ENCODE measurements at places on chromosomes 12 and 14.

GRCh38 chr14:82403987-82404386 is 870.3 kb upstream of the SEL1L start:
- no peak for DNase-seq

DNA sequence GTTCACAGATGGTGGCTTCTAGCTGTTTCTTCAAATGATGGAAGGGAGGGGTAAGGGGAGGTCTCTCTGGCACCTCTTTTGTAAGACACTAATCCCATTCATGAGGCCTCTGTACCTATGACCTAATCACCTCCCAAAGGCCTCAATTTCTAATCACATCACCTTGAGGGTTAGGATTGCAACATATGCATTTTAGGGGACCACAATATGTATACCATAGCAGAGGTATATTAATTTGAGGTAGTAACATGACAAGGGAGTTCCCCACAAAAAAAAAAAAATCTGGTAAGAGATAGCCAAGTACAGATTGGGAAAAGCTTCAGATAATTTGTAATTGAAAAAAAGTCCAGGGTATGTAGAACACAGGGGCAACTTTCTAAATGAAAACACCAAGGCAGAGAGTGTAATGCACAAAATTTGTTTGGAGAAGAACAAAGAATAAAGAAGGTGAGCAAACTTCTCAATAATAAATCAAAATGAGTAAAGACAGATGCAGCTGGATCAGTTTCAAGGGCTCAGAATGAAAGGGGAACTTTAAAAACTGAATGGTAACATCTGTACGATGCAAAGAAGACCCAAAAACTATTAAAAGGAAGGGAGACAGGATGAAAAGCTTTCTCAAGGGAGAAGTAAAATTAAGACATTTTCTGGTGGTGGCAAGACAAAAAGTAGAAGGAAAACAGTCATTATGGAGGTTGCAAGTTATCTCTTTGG is 125.5 kb upstream of the DCN start:
- DNase-seq: no peak

- no peak for DNase-seq
These were observed 20.2 kb upstream of the PPP1R13B start for GRCh38 chr14:103867523-103867953.

DNA sequence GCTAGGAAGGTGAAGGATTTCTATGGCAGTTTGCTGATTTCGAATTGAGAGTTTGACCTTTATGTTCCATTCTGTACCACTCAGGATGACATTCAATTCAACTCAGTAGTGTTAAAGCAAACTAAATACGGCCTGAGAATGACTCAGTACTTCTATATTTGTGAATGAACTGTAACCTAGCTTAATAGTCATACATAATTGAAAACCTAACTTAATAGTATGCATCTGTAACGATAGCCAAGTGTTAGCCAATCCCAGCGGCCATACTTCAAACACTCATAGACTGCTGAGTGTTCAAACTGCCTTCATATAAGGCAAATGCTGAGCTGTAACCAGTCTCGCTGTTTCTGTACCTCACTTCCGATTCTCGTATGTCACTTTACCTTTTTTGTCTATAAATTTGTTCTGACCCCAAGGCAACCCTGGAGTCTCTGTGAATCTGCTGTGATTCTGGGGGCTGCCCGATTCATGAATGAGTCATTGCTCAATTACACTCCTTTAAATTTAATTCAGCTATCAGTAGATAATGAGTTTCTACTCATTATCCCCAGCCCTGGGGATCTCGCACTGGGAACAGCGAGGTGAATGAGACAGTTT is 98.5 kb upstream of the SLC24A4 start:
- peak; percentile 14 for DNase-seq

GRCh38 chr12:53067993-53068770 is 11.0 kb downstream of the SPRYD3 start:
- no peak for DNase-seq

DNA sequence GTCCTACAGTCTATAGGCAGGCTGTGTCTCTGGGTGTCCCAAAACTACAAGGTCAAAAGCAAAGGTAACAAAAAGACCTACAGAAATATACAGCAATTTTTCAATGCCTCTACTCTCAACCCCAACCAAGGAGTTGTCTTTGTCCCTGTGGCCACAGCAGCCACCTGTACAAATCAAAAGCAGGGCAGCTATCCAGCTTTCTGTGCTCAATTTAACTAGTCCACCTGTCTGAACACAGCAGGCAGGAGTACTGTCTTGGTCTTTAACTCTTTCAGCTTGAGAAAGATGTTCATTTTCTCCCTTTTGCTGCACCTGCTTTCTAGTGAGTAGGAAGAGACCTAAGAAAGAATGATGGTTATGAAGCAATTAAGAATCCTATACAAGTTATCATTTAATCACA is 19.7 kb downstream of the GDF11 start:
- no peak for DNase-seq

DNA sequence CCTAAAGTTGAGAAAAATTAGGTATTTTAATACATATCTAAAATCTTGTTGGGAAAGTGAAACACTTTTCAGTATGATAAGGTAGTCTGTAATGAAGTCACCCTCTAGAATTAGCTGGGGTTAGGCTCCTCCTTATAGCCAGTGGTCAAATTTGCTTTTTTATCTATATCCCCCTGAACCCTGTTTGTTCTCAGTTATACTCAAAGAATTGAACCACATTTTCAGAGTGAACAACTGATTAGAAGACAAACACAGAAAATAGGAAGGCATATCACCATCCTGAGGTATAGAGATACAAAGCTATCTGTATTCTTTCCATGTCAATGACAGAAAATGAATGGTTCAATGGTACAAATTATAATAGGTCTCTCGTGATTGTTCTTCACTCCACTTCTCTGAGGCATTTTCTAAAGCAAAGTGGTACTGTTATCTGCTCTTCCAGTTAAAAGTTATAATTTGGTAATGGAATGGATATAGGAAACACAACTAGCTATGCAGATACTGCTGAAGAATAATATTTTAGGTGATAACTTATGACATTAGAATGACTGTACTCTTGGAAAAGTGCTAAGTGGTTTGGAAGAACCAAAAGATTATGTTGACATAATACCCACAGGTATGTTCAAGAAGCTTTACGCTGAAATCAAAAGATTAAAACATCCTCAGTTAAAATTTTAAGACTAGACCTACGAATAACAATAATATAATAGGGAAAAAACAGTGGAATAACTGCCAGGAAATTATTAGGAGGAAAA is 27.6 kb downstream of the WASHC3 start:
- DNase-seq: peak; percentile 45

DNA sequence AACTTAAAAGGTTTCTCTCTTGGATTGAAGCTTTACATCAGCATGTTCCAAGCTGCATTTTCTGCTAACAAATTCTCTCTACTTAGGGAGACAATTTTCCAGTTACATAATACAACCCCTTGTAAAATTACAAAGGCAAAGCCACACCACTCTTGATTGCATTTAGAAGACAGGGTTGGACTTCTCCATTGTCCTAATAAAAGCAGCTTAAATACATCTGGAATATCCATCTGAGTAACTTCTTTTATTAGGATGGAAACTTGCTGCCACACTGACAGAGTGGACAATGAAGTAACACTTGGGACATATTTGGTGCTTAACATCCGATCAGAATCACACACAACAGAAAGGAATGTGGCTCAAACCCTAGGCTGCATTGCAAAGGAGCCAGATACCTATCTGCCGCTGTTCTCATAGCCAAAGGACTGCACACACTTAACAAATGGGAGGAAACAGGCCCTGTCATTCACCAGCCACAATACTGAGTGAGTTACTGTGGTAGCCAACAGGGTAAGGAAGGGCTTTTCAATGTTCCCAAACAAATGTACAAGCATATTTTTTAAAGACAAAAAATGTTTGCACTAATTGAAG is 157.2 kb downstream of the PAX9 start:
- DNase-seq: peak; percentile 9

DNA sequence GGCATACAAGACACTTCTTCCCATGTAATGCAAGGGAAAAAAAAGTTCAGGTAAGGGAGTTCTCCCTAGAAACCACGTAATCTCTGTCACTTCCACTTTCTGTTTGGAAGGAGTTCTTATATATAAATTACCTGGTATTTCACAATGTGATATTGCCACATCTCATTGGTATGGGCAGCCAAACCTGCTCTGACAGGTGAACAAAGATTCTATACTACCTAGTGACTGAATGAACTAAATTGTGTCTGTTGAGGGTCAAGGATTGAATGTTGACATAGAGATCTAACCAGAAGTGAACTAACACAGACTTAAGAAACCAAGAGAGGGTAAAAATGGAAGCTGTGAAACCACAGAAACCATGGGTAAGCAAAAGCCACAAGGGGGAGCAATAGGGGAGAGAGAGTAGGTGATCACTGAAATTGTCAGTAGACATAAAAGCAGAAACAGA is 161.3 kb downstream of the RPL10L start:
- no peak for DNase-seq

DNA sequence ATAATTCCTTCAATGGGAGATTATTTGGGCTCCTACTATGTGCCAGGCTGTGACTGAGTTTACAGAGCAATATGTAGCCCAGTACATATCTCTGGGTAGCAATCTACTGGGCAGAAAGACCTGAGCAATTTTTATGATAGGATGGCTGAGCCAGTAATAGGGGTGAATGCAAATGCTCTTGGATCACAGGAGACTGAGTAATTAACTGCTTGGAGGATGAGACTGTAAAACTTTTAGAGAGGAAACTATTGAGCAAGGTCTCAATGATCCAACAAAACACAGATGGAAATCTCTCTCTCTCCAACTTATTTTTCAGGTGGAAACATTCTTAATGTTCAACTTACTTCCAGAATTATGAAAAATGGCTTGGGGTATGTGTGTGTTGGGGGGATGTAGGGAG is 402.2 kb downstream of the AEBP2 start:
- DNase-seq: peak; percentile 27

GRCh38 chr12:70853326-70853725 is 67.2 kb downstream of the PTPRR start:
- peak; percentile 80 for DNase-seq

DNA sequence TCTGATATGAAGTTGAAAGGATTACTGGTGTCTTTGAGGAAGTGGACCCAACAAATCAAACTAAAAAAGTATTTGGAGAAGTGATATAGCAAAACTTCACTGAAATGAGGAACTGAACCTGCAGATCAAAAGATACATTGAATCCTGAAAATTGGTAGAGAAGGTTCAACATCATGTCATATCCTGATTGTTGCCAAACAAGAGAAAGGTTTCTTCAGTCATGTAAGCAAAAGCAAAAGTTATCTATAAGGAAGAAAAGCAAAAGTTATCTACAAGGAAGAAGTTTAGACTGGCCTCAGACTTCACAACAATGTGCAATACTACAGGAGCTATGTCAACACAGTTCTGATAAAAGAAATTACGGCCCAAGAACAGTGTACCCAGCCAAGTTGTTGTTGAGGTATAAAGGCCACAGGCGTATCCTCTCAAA is 142.7 kb downstream of the RAD51B start:
- DNase-seq: no peak

GRCh38 chr14:102947321-102948103 is 25.0 kb downstream of the AMN start:
- no peak for DNase-seq

GRCh38 chr14:103354141-103354540 is 20.1 kb downstream of the EIF5 start:
- no peak for DNase-seq

- no peak for DNase-seq
These were observed 112.0 kb upstream of the RAP1B start for GRCh38 chr12:68498736-68499135.

DNA sequence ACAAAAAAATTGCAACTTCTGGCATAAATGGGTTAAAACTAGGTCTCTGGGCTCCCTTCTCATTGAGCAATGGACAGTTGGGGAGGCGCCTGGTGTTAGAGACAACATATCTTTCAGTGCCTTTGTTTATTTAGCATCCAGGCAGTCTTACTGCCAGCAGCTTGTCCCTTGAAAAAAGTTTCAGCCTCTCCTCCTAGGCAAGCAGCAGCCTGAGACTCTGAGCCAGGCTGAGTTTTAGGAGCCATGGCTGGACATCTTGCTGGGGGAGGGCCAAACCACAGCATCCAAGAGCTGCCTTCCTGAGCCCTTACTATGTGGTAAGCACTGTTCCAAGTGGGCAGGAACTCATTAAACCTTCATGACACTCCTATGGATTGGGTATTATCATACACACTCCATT is 10.1 kb upstream of the JDP2 start:
- DNase-seq: peak; percentile 59

DNA sequence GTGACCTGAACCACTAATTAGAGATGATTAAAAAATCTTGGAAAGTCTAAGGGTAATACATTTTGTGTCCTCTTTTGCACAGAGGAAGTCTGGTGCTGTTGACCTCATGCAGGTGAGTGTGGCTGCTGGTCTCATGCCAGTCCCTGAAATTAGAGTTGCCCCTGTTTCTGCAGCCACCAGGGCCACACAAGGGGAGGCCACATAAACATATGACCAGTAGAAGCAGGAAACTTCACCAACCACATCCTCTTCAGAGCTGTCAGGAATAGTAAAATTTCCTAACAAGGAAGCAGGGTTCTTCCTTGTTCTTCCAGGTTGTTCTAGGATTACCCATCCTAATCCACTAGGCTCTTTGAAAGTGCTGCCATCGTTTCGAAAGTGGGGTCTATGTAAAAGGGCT is 28.3 kb downstream of the PSMA6 start:
- DNase-seq: no peak

GRCh38 chr12:131909081-131909751 is 14.8 kb downstream of the ULK1 start:
- no peak for DNase-seq

DNA sequence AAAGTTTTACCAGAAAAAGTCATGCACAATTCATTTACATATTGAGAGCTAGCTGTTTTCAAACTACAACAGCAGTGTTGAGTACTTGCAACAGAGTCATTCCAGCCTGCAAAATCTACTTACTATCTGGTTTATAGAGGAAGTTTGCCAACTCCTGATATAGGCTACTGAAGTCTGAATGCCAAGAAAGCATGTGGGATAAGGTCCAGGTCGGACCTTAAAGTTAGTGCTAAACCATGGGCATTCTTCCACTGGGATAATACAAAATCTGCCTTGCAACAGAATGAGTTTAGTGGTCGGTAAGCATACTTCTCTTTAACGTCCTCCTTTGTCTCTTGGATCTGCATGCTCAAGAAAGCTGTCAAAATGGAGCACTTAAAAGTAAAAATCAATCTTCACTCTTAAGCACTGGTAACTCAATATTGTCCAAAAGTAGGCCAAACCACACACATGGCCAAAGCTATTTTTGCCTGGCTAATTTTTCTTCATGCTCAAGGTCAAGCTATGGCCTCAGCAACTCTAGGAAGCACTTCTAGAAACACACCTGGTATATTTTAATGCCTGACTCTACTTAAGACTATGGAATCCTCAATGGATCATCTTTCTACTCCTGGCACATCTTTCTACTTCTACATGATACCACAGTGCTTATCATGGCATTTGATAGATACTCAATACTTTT is 364.9 kb upstream of the KITLG start:
- DNase-seq: no peak

DNA sequence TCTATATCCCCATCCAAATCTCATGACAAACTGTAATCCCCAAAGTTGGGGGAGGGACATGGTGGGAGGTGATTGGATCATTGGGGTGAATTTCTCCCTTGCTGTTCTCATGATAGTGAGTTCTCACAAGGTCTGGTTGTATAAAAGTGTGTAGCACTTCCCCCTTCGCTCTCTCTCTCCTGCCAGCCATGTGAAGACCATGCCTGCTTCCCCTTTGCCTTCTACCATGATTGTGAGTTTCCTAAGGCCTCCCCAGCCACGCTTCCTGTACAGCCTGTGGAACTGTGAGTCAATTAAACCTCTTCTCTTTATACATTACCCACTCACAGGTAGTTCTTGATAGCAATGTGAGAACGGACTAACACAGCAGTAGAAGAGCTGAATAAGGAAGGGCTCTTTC is 62.6 kb upstream of the VASH1 start:
- no peak for DNase-seq

GRCh38 chr14:77529213-77529612 is 30.6 kb upstream of the ISM2 start:
- DNase-seq: peak; percentile 47

All from iris pigment epithelial cell (primary cell).